ENCODE measurements at places on chromosomes 16 and 17.

- DNase-seq: no peak
Observed at GRCh38 chr16:3830625-3831254, 49.8 kb downstream of the CREBBP start.

- DNase-seq: no peak
Observed at GRCh38 chr17:4152471-4152870, 9.5 kb downstream of the CYB5D2 start.

GRCh38 chr17:77785312-77785905 is 173.1 kb upstream of the TNRC6C start:
- no peak for DNase-seq

- no peak for DNase-seq
Observed at GRCh38 chr17:6286233-6286632, 148.7 kb downstream of the AIPL1 start.

DNA sequence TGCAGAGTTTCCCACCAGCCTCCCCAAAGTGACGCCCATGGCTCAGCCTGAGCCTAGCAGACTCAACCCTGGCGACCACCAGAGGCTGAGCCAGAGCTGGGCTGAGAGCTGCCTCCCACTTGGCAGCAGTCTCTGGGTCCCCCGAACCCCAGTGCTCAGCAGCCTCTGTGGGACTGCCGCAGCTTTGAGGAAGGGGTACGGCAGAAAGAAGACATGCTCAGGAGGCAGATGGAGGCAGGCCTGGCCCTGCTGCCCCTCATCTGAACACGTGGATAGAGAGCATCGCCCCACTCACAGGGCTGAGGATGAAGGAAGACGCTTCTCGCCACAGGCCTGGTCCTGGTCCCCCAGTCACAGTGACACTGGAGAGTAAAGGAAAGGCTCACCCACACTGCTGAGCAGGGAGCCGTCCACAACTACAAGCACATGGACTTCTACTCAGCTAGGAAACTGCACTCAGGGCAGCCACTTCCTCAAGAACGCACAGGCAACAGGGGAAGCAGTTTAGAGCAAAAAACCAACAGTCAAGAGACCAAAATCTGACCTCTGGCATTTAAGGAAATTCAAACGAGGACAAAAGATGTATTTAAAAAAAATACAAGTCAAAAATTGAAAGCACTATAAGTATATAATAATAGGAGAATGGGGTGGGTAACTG is 45.2 kb upstream of the GSG1L start:
- DNase-seq: no peak

DNA sequence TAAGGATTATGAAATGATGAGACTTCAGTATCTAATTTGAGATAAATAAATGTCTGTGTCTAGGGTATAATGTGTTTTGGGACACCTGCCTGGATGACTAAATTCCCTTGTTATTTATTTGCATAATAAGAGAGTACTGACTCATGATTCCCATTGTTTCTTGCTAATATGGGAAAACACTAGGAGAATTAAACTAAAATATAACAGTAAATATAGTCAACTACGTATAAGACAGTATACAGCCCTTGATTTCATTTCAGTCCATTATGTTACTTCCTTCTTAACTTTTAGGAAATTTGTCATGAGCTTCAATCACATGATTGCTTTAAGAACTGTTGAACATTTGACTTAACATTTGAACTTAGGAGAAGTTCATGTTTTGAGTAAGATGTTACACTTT is 62.4 kb downstream of the VMP1 start:
- no peak for DNase-seq

DNA sequence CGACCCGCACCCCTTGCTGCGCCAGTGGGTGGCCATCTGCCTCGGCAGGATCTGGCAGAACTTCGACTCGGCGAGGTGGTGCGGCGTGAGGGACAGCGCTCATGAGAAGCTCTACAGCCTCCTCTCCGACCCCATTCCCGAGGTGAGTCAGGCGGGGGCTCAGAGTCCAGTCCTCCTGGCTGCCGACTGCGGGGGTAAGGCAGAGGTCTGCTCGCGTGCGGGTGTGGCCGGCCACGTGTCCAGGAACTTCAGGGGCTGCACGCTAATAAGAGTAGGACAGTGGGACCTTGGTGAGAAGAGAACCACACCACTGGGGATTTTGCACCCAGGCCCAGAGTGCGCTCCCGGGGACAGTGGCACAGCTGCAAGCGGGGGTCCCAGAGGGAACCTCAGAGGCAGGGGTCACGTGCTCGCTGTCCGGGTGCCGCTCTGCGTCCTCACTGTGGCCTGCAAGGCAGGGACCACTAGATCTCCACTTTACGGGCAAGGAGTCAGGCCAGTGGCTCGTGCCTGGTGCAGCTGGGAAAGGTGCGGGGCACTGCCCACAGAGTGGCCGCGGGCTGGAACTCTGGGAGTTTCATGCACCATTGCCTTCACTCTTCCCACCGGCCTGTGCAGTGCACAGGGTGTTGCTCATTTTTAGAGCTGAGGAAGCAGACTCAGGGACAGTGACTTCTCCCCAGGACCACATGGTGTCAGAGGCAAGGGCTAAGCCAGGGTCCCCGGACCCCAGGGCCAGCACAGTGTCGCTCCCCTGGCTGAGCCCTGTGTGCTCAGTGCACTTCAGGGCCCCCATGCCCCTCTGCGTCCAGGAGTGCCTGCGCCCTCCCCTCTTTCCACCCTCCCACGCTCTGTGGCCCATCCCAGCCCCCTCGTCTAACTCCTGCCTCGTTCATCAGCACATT is 107.6 kb upstream of the CHMP6 start:
- no peak for DNase-seq

DNA sequence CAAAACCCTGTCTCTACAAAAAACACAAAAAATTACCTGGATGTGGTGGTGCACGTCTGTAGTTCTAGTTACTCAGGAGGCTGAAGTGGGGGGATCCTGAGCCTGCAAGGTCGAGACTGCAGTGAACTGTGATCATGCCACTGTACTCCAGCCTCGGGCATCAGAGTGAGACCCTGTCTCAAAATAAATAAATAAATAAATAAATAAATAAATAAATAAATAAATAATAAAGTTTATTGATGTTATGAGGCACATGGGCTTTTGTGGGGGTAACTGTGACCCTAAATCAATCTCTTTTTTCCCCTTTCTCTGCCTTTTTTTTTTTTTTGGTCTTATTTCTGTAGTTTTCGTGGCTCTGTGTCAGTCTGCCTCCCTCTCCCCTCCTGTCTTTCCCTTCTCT is 4.5 kb upstream of the ASIC2 start:
- no peak for DNase-seq

DNA sequence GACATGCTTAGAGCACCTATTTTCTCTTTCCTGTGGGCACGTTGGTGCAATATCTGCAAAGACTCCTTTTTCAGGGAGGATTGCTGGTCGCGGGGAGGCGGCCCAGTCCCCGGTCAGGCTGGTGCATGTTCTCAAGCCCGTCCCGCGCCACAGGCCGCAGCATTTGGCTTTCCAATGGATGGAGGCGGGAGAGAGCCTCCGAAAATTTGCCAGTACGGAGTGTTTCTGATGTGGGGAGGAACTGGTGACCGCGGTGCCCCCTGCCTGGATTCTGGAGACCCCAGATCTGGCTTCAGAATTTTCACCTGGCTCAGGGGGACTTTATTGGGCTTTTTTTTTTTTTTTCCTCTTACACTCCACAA is 2.3 kb downstream of the CMIP start:
- DNase-seq: no peak

DNA sequence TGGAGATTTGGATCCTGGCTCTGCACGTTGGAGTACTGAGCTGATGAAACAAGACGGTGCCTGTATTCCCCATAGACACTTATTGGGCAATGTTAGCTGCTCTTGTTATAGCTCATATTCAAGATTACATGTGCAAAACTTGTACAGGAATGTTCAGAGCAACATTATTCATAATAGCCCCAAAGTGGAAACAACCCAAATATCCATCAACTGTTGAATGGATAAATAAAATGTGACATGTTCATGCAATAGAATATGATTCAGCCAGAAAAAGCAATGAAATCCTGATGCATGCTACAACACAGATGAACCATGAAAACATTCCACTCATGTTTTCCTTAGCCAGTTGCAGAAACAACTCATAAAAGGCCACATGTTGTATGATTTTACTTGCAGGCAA is 5.7 kb upstream of the SDR42E1 start:
- DNase-seq: no peak

GRCh38 chr16:65069766-65070165 is 52.1 kb downstream of the CDH11 start:
- no peak for DNase-seq

DNA sequence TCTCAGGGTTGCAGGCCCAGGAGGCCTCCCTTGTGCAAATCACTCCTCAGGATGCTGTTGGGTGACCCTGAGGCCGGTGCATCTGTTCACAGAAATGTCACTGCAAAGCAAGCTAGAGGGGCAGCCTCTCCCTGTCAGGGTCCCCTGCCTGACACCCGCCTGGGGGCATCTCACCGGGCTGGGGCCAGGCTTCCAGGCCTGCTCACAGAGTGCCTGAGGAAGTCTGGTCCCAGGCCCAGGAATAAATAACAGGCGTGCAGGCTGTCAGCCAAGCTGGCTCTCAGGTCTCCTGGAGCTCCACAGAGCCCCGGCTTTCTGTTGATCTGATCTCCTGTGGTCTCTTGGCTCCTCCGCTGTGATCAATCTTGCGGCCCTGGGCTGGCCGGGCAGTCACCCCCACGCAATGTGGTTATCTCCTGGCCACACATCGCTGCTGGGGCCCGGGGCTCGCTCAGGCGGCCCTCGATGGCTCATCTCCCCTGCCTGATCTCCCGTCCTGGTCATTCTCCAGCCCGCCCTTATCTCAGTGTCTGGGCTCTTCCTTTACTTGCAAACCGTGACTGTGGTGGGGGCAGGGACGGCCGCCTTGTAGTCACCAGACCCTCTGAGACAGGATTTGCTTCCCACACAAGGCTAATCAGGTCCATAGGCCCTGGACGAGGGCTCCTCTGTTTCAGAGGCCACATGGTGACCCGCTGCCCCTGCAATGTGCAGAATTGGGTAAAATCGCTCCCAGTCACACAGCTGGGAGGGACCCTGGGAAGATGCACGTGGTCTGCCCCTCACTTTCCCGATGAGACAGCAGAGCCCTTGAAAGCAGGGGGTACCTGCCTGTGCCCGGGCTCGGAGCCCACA is 231.2 kb upstream of the GSE1 start:
- no peak for DNase-seq

GRCh38 chr16:65002265-65002664 is 119.6 kb downstream of the CDH11 start:
- no peak for DNase-seq

DNA sequence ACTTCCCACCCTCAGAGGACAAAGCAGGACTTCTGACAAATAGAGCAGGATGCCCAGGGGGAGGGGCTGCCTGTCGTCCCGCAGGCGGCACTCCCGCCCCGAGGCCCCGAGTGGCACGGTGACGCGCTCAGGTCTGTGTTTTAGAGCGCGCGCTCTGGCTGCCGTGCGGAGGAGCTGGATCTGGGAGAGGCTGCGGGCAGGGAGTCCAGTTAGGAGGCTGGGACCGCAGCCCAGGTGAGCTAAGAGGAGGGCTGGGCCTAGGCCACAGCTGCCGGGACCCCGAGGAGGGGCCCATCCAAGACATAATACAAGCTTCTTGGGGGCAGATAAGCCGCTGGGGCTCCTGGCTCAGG is 6.4 kb downstream of the DOC2A start:
- DNase-seq: no peak

- no peak for DNase-seq
Observed at GRCh38 chr16:50440531-50440930, 71.7 kb upstream of the BRD7 start.

DNA sequence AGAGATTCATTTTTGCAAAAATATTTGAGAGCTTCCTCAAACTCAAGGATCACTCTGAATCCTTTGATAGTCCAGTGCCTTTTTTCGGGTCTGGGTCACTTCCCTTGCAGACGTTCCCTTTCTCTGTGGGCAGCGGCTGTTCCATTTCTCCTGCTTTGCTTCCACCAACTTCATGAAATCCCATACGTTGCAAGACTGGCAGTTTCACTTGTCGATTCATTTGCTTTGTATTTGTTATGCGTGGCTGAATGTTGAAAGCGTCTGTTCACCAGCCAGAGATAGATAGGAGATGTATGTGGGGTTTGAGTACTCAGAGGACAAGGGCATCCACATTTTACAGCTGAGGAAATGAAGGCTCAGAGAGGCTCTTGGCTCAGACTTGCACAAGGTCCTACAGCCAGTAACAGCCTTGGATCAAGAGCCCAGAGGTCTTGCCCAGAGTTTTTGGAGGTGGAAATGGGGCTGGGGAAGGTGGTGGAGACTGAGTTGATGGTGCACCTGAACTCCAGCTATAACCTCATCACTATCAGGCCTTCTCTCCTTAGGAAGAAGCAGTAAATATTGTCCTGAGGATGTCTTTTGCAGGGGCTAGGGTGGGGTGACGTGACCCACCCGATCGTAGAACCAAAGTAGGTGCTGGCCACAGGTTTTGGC is 1.3 kb upstream of the CCDC102A start:
- DNase-seq: no peak

DNA sequence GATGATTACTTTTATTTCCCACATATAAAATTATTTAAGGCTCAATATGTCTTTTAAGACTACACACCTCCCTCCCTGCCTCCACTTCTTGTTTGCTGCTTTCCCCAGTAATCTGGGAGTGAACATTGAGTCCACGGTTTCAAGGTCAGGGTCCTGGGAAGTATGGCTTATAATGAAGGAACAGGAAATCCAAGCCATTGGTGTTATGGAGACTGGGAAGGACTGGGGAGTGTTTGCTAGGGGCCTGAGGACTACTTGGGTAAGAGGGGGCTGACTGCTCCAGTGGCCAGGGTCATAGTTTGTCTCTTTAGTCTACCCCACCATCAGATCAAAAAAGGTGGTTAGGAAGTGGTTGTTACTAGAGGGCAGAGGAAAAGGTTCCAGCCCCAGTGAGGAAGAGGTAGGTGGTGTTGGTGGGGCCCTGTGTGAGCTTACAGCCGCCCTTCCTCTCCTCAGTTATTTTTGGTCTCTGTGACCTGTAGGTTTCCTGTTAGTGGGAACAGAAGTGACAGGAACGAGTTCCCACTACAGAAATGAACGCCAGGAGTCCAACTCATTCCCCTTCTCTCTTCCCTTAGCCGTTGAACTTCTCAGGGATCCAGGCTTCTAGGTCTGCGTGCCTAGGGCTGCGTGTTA is 742 bp upstream of the SLC16A13 start:
- DNase-seq: no peak

DNA sequence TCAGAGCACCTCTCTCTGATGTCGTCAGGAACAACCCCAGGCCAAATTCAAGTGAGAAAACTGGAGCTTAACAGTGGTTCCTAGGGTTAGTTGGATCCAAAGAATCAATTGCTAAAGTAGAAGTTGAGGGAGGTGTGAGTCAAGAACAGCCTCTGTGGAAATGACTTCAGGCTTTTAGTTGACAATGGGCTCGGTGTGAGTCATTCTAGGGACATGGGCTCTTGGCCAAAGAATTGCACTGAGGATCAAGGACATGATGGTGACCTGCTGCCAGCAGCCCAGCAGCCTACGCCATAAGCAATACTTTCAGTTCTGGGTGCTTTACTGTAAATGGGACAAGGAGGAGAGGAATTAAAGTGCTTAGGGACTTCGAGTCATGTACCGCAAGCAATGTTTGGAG is 32.1 kb upstream of the SMURF2 start:
- DNase-seq: no peak

GRCh38 chr16:73154063-73154870 is 106.3 kb upstream of the ZFHX3 start:
- DNase-seq: no peak

GRCh38 chr16:56411123-56411522 is 14.2 kb downstream of the AMFR start:
- no peak for DNase-seq

- DNase-seq: no peak
Observed at GRCh38 chr16:58853854-58854791, 120.0 kb upstream of the GOT2 start.

- no peak for DNase-seq
Observed at GRCh38 chr16:53804467-53804866, 100.5 kb downstream of the FTO start.

All from anterior cingulate cortex (tissue), 58 donors.